Stimulated activated CD4-positive, alpha-beta T cell treated with anti-CD3 and anti-CD28 coated beads, Interleukin-2, amount 100 ng/mL, for 4 hours (primary cell): ENCODE measurements at places on chromosomes 13 and 19.
A peak's percentile ranks its signal among the peaks of the same experiment; 100 is the strongest.

DNA sequence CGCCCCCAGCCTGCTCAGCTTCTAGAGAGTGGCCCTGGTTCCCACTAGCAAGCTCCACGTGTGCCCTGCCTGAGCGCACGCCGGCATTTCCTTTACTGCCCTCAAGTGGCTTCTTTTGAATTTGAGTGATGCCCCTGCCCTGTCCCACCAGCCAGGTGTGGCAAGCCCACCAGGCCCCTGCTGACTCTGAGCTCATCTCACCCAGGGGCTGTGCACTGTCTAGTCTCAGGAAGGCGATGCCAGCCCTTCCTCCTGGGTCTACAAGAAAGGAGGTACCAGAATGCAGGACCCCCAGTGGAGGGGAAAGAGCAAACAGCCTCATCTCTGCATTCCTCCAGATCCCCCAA, 17.3 kb upstream of the EPHX3 start:
- DNase-seq = no peak

DNA sequence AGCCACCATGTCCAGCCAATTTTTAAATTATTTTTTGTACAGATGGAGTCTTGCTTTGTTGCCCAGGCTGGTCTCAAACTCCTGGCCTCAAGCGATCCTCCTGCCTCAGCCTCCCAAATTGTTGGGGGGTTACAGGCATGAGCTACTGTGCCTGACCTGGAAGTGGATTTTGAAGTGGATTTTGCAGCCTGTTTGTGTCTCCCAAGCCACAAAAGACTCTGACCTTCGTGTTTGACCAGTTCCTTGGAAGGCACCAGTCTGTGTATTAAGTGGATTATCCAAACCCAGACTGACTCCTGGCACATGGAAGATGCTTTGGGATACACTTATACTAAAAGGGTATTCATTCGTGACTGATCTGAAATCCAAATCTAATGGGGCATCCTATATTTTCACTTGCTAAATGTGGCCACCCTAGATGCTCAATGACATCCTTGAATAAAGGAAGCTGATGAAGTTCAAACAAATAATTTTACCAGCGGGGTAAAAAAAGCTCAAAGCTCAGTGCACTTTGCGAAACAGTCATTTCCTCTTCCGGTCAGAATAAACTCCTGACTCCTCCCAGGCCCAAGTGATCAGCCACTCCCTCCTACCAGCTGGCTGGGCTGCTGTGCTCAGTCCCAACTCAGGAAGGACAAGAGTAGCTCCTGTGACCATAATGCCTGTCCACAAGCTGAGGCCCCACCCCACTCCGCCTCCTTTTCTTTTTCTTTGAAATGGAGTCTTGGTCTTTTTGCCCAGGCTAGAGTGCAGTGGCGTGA, 32.6 kb upstream of the GATAD2A start:
- DNase-seq = no peak

DNA sequence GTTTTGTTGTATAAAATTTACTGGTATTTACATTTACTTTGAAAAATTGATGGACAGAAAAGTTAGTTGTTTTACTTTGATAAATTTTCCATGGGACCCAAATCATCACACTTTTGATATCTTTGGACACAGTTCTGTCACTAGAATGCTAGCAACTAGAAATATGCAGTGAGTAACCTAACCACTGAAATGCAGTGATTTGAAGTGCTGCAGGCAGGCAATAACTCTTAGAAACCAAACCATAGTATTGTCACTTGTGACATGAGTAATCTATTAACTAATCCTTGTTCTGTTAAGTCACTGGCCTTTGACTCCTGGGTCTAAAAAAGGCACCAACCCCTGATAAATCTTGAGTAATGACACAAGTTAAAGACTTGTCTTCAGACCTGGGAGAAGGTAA, 620.0 kb upstream of the ATXN8OS start:
- no peak for DNase-seq

DNA sequence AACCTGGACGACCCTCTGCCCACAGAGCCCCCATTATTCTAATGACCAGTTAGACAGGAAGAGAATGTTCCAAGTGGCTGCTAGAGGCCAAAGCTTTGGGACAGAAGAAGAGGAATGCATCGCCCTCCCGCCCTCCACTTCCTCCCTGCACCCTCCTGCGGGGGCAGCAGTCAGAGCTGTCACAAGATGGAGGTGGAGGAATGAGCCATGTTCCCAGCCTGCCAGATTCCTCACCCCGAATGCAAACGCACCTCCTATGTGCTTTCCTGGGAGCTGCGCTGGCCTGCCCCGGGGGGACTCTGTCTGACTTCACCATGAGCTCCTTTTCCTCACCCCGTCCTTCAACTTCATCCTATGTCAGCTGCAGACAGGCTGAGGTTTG, 1.7 kb downstream of the YJEFN3 start:
- no peak for DNase-seq

DNA sequence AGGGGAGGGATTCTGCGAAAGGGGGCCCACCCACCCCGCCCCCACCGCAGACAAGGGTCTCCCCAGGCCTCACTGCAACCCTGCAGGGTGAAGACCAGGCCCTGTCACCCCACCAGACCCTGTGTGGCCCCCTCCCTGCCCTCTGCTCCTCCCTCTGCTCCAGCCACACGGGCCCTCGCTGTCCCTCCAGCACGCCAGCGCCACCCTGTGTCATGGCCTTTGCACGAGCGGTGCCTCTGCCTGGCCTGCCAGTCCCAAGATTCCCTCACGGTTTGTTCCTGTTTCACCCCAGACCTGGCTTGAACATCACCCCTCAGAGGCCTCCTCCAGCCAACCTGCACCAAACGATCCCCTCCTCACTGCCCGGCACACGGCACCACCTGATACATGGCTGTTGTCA, 27.3 kb downstream of the PIP5K1C start:
- DNase-seq = no peak

DNA sequence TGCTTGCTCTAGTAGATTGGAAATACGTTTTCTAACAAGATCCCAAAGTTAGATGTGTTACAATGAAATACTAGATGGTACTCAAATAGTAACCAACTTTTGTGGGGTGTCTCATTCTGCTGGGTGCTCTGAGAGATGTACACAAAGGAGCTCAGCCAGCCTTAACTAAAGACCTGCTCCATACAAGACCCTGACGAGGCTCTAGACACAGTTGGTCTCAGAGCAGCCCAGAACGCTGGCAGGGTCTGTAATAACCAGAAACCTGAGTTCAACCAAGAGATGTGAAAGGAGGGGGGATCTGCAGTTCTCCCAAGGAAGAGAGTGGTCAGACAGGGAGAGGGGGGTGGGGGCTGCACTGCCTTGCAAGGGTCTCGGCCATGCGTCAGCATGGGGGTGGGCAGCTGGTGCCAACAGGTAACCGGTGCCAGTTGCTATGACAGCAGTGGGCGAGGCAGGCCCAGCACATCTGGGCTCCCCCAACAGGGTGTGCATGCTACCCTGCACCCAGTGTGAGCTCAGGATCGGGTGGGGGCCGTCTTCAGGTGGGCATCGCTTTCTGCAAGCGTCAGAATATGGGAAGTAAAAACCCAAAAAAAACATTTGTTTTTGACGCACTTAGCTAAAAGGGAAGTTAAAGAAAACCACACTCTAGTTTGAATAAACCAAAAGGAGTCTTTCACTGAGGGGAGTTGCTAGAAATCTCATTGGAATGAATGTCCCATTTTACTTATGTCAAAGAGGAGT, 68.0 kb upstream of the GPR183 start:
- no peak for DNase-seq

GRCh38 chr13:106139377-106139776, 396.1 kb downstream of the EFNB2 start:
- DNase-seq = no peak

DNA sequence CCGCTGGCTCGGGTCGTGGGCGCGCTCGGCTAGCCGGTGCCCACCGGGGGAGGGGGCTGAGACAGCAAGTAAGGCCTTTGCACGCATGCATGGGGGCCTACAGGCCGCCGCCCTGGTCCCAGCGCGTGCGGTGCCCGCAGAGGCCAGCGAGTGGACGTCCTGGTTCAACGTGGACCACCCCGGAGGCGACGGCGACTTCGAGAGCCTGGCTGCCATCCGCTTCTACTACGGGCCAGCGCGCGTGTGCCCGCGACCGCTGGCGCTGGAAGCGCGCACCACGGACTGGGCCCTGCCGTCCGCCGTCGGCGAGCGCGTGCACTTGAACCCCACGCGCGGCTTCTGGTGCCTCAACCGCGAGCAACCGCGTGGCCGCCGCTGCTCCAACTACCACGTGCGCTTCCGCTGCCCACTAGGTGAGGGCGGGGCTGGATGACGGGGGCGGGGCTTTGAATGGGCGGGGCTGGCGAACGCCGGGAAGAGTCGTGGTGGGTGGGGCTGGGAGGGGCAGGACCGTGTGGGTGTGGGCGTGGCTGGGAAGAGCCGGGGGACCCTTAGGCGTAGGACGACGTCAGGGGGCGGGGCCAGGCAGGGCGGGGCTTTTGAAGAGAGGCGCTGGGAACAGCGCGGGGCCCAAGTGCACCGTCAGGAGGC, 2.1 kb downstream of the CILP2 start:
- peak; percentile 69 for DNase-seq

DNA sequence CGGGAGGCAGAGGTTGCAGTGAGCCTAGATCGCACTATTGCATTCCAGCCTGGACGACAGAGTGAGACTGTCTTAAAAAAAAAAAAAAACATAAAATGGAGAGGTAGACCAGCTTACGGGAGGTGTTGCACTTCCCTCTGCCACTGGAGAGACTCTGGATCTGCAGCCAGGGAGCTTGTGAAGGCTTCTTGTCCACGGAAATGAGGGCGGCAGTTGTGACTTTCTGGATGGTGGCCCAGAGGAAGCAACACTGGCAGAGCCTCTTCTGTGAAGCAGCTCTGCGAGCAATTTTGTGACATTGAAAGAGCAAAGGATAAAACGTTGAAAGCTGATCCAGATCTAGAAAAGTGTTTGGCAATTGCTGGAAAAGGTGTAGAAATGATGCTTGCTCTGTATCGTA, 10.4 kb downstream of the SPINT2 start:
- no peak for DNase-seq

DNA sequence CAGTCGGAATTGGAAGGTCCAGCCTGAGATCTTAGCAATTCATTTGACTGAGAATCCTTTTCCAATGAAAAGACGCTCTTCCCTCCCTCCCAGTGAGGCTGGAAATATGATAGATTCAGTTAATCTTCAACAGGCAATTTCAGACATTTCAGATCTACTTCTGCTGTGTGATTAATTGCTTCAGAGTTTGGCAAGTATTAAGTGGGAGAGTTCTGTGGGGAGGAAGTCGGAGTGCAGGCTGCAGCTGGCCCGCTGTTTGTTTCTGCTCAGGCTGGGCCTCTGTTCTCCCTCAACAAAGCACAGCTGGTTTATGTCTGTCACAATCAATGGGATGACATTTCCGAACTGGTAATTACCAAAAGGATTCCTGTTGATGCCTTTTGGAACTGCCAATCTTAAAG, 178.2 kb downstream of the NDFIP2 start:
- DNase-seq = no peak

DNA sequence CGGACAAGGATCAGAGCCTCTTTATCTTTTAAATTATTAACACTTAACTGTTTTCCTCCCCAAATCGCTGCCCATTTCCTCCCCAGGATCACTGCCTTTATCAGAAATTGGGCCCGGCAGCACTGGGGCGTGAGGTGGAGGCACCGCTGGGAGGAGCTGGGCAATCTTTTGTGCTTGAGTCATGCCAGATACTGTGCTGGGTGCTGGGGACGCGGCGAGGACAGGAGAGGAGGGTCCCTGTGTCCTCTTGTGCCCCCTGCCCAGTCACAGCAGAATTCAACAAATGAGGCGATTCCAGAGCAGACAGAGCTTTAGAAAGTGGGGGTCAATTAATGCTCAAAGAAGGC, 347.8 kb downstream of the ZNF536 start:
- DNase-seq = no peak

DNA sequence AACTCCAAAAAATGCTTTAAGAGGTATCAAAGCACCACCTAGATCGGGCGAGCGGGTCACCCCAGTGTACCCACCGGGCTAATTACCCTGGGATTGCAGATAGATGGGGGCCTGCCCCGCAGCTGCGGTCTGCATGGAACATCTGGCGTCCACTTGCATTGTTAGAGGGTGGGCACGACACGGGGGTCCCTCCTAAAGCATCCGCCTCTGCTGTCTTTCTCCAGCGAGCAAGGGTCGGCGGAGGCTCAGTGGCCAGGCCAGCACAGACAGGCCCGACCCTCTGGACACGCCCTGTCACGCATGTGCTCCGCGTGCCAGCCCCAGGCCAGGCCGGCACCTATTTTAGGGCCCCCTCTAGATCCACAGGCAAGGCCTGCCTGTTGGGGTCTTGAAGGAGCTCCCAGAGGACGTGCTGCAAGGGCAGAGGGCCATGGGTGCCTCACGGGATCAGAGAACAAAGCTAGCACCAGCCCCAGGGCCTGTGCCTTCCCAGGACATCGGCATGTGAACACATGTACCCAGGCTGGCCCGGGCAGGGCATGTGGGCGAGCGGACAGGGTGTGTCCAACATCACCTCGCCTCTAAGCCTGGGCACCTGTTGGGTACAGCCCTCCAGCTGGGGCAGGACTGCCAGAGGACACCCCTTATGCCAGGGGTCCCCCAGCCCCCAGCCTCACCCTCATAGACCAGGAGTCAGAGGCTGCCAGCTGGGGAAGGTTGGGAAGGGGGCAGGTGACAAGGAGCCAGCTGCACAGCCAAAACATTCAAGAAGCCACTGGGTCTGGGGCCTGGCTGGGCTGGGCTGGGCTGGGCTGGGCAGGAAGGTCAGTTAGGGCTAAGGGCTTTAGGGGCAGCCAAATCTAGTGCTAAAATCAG, 35.6 kb upstream of the NANOS3 start:
- no peak for DNase-seq

GRCh38 chr13:98507282-98507797, 69.6 kb downstream of the STK24 start:
- no peak for DNase-seq

DNA sequence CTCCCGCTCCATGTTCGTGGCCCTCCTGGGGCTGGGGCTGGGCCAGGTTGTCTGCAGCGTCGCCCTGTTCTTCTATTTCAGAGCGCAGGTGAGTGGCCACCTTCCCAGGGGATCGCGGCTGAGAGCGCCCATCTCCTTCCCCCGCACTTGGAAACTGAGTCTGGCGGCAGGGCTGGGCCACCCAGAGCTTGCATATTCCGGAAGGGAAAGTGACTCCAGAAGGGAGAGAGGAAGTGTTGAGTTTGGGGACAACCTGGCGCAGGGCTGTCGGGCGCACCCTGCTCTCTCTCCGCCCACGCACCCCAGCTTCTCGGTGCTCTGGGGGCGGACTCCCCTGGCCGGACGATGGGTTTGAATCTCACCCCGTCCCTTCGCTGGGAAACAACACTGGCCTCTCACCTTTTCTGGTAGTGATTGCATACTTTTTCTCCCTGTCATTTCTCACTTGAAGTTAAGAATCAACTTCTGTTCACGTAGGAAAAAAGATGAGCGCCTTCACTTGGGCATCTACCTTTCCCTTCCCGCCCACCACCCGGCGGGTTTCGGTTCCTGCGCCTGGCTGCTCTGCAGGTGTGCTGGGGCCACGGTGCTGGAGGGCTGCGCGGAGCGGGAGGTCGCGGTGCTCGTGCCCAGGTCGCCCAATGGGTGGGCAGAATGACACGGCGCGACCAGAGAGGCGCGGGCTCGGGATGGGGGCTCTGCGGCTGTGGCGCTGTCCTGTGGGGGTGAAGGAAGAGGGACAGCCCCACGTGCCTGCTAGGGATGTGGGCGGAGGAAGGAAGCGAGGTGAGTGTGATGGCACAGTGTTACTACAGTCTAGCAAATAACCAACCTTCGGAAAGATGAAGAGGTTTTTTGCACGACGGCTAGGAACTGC, 721 bp downstream of the TNFSF11 start:
- peak; percentile 72 for DNase-seq

- DNase-seq = no peak
These were observed 2.0 kb downstream of the DOCK9 start for GRCh38 chr13:98975822-98976261.

- no peak for DNase-seq
These were observed 88.0 kb downstream of the SLC10A2 start for GRCh38 chr13:102978168-102978567.
